Stromal cell of bone marrow (primary cell): ENCODE measurements at places on chromosomes 4 and X.

DNA sequence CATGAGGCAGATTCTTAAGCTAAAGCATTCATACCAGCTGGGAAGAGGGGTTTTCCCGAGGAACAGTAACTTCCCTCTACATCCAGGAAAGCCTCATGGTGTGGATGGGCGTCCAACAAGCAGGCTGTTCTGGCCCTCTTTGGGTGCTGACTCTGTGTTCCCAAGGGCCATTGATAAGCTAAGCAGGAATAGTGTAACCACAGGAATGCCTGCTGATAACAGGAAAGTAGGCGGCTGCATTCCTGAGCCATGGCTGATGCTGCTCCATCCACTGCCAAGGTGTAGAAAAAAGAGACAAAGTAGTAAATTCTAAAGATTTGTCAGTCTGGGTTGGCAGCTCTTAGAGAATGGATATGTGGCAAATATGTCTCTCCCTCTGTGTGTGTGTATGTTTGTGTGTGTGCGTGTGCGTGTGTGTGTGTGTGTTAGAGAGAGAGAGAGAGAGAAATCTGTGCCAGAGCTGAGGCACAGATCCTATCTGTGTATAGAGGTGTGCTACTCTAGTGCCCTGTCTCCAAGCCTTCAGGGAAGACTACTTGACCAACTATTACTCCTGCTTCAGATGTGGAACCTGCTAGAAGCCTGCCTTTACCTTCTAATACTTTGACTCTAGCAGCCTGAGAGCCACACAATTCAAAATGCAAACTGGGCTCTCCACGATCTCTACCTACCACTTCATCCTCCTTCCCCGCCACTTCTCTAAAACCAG lies 353.1 kb upstream of the NR3C2 start:
- DNase-seq: no peak

DNA sequence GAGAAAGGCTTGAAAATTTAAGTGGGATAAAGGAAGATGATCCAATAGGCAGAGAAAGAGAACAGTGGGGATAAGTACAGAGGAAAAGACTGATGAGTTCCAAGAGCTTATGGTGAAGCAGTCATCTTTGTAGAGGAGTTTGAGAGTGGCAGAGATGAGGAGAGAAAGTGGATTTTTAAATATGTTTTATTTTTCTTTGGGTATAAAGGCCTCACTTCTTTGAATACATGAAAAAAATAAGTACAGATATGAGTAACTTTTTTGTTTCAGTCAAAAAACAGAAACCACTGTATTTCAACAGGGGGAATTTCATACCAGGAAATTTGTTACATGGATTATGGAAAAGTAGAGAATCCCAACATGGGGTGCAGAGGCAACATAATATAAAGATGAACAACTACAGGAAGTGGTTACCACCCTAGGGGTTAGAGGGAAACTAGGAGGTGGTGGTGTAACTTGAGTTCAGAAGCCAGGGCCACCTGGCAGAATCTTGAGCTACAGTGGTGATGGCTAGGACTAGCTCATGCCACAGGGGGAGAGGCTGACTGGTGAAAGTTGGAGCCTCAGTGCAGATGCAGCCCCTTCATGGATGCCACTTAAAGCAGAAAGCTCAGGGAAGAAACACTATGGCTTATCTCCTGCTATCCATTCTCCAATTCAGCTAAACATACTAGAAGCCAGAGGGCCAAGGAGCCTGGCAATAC lies 3.4 kb upstream of the CYBB start:
- DNase-seq: no peak

DNA sequence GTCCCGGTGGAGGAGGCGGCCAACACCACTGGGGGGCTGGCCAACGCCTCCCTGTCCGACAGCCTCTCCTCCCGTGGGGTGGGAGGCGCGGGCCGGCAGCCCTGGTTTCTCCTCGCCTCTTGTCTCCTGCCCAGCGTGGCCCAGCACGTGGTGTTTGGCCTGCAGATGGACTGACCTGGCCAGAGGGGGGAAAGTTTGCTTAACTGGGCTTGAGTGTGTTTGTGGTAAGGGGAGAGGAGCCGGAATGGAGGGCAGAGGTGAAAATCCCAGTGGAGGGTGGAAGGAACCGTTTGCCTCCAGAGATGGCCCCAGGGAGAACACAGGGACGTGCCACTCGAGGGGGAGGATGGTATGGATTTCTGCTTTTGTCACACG lies 27.6 kb downstream of the NYX start:
- no peak for DNase-seq

DNA sequence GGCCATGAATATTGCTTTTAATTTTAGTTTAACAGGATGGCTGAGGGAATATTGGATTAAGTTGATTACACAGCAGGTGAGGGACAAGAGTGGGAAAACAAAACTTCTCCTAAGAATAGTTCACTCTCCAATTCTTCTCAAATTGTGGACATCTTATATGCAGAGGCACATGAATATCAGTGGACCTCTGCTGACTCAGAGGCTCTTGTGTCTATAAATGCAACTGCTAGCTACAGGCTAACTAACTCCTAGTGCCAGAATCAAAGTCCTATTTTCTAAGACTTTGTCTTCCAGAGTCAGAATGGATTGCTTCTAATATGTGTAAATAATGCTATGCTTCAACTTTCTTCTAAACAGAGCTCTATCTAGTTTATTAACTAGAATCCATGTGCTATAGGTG lies 175.8 kb downstream of the IL15 start:
- DNase-seq: no peak

DNA sequence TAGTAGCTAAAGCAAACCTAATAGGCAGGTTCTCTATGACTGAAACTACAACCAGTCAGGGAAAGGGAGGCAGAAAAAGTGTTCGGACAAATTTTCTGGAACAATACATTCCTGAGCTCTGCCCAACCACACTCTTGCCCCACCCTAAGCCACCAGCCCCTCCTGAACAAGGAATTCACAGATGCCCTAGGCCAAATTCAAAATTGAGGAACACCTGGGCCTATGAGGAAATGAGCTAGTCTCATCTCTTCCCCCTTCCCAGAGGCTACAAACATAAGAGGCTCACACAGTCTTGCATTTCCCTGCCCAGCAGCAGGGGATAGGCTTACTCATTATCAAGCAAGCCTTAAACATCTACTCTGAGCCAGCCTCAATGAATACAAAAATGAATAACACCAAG lies 284.7 kb downstream of the ZNF674 start:
- no peak for DNase-seq

DNA sequence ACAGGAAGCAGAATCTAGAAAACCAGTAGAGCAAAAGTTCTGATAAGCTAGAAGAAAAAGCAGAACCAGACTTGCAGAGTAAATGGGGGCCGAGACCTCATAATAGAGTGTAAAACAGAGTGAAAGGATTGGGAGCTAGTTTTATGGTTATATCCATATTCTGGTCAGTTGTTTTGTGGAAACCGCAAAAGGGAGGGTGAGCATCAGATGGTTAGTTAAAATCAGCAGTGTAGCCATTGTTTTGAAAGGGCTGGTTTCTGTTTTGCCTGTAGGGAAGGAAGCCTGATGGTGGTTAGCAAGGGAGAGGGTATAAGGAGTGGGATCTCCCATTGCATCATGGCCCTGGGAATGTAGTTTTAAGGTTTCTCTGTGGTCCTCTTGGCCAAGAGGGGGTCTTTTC lies 17.2 kb upstream of the CCNI start:
- peak; percentile 20 for DNase-seq

DNA sequence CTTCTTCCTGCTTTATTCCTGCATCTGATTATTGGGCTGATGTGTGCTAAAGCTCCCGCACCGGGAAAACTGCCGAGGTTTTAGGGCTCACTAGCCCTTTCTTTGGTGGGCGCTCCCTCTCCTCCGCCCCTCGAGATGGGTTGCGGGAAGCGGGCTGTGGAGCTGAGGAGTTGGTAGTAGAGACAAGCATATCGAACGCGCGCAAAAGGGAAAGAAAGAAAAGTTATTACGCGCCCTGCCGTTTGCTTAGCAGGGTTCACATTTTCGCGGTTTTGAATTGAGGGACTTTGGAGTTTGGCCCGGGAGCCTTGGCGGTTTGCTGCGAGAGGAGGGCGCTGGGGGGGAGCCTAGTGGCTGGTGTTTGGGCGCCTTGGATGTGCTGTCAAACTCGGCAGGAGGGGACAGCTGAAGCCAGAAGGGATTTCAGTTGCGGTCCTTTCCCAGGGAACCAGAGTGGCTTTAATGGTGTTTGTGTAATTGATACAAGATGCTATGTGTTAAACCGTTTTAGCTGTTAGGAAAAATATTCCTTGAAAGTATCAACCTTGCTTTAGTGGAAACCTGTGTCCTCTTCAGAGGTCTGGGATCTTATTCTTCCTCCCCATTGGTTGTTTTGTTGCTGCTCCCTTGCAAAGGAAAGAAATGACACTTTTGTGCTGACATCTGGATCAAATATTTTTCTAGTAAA lies 1.1 kb downstream of the GAB1 start:
- no peak for DNase-seq

DNA sequence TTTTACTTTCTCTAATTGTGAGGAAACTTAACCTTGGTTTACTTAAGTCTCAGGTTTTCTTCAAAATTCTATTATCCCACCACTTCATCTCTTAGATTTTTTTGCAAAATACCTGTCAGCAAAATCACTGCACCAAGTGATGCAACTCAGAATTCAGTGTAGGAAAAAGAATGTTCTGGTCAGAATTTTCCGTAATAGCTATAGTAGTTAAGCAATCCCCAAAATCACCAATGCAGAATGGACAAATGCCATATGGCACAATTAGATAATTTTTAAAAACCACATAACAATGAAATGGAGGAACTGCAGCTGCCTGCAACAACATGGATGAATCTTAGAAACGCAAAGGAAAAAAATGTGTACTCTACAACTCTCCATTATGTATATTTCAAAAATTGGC lies 373.1 kb downstream of the NAF1 start:
- no peak for DNase-seq

- DNase-seq: no peak
Measured at GRCh38 chrX:35166023-35166422, 223.4 kb downstream of the FAM47B start.

- no peak for DNase-seq
Measured at GRCh38 chr4:159279084-159279483, 176.2 kb downstream of the RAPGEF2 start.

GRCh38 chrX:133989993-133990392 lies 4.6 kb upstream of the GPC3 start:
- no peak for DNase-seq

DNA sequence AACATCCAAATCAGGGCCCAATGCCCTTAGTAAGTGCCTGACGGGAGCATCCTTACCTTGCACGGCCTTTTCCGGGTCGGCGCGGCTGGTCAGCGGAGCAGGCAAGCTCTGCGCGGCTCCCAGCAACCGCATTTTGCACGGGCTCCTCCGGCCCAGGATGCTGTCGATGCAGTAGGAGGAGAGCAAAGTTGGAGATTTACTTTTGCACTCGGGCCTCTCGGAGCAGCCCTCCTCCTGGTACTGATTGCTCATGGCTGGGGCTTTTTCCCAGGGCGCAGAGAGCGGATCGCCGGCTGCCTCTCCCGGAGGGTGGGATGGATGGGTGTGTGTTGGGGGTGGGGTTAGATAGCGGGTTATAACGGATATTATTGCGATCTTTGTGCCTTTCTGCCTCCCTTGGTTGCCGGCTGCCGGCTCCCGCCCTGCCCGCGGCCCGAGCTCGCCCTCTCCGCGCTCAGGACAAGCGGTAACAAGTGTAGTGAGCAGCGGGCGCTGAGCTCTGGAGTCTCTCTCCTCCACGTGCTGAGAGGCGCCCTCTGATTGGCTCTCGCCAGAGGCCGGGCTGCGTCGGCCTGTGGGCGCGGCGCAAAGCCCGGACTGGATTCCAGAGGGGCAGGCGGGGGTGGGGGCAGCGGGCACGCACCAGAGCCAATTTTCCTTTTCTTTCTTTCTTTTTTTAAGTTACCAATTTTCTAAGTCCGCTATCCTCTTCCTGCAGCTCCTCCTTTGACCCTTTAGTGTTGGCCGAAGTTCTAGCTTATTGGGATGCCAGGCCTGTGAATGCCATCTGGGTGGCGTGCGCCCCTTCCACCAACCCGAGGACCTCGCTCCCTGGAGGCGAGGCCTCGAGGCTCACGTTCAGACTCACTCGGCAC lies at the start of gene ARX:
Gene ARX, minus strand, starts transcription at position 480 of the 875 bp plus-strand sequence. Its CDS starts 228 bp downstream, at position 252.
- no peak for DNase-seq

DNA sequence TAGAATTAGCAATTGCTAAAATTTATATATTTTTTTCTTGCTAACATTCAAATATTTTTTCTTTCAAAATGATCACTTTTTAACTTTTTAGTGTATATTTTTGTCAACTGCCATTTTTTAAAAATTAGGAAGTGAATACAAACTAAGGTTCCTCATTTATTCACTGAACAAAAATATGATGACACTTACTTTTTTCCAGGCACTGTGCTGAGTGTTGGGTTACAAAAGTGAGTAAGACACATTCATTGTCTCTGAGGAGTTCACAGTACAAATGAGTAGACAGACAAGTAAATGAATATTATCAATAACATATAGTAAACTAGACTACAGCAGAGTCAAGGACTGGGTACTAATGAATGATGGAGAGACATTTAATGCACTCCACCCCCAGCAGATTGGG lies 543.5 kb downstream of the PDHA2 start:
- no peak for DNase-seq

- no peak for DNase-seq
Measured at GRCh38 chrX:133359466-133359865, 55.8 kb downstream of the GPC4 start.

DNA sequence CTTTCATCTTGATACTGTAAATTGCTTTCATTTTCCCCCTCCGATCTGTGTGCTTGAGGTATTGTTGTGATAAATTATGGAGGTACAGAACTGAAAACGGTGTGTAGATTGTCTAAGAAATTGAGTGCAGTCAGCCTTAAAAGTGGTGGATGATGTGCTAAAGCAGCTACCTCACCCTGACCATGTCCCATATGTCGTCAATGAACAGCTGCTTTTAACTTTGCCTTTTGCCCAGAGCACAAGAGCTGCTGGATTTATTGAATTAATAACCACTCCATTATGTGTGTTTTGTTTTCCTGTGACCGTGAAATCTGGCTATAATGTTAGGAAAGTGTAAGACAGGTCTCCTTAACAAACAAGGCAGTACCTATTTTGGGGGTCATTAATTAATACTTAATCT lies 581.9 kb upstream of the PITX2 start:
- DNase-seq: no peak
